IMR-90 (cell line): ENCODE measurements at places on chromosomes 3 and 15.

DNA sequence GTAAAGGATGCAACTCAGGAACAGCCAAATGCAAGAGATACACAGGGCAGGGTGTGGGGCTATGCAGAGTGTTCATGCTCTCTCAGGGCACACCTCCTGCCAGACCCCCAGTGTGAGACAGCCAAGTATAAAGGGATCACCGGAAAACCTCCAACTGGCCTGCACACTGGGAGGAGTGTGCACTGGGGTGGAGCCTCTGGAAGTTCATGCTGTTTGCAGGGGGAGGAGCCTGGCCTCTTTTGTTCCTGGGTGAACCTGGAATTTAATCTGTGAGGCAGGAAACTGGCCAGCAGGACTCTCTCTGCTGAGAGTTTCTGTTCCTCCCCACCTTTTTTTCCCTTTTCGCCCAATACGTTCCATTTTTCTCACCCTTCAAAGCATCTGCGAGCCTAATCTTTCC lies 204.1 kb downstream of the WNT5A start:
- no peak for DNase-seq

DNA sequence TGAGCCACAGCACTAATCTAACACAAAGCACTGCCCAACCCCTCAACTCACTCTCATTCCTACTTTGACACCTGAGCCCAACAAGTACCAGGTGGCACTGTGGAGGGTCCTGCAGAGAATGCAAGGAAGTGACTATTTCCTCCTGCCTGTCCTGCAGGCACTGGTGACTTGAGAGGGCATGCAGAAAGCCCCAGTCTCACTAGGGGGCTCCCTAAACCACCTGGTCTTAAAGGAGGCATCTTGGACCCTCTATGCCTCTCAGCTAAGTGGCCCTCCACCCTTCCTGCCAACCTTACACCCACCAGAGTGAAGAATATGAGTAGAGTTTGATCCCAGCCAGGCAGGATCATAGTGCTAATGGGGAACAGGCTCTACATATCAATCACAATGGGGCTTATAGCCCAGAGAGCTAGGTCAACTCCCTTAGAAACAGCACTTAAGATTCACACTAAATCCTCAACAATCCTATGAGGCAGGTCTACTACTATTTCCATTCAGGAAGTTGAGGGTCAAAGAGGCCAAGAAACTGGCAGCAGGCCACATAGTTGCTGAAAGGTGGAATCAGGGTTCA lies 15.2 kb downstream of the TRAIP start:
- no peak for DNase-seq

- no peak for DNase-seq
Observed at GRCh38 chr3:120652281-120652680, 29.8 kb downstream of the HGD start.

- peak; percentile 30 for DNase-seq
Observed at GRCh38 chr3:151356794-151357462, 27.6 kb upstream of the P2RY13 start.

- DNase-seq = no peak
Observed at GRCh38 chr3:28682121-28682520, 333.5 kb upstream of the AZI2 start.

GRCh38 chr15:55319537-55320237 lies 665 bp downstream of the PIGB start:
- peak; percentile 5 for DNase-seq

GRCh38 chr15:65920825-65921309 lies 51.6 kb downstream of the RAB11A start:
- no peak for DNase-seq

DNA sequence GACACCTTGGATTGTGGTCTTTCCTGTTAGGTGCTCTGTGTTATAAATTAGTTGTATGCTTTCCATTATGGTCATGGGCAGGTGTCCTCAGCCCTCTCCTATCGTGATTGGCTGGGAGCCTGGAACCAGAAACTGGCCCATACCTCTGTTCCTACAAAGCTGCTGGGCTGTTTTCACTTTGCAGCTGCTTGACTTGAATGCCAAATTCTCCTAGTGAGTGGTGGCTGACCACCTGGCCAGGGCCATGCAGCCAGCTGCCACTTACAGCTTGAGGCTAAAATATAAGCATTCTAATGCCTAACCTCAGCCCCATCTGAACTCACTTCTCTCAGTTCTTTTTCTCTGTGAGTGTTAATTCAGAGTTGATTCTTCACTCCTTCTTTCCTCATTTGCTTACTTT lies 239.3 kb upstream of the GBE1 start:
- DNase-seq = no peak

DNA sequence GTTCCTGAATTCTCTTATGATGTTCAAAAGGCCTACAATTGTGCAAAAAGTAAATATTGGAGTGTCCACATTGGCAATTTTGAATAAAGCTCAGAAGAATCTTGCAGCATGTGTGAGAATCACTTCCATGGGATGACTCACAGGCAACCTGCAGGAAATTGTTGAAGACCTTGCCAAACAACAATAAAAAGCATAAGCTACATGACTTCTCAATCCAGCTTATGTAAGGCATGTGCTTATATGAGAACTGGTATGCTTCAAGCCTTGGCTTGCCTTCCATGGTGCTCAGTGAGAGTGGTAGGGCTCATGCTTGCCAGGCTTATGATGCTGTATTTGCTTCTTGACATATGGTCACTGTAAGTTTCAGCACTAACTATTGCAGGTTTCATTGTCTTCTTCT lies 18.4 kb upstream of the BCHE start:
- DNase-seq = no peak
